ENCODE measurements at places on chromosomes 2 and 18.
A peak's percentile ranks its signal among the peaks of the same experiment; 100 is the strongest.

- H3K27ac ChIP-seq: no peak overlapping the region
- H3K27me3 ChIP-seq: peaks cover 5% of the 10 kb centered on the region
- DNase-seq: no peak
- peaks cover 4% of the 10 kb centered on the region for H3K4me1 ChIP-seq
- H3K36me3 ChIP-seq: no peaks in the 10 kb centered on the region
Measured at GRCh38 chr18:55419947-55420664, 167.9 kb downstream of the TCF4 start.

- H3K4me1 ChIP-seq: no peaks in the 10 kb centered on the region
- H3K4me3 ChIP-seq: no peak overlapping the region
- no peak overlapping the region for H3K27ac ChIP-seq
- no peaks in the 10 kb centered on the region for H3K27me3 ChIP-seq
Measured at GRCh38 chr2:32617599-32618189, 10.2 kb upstream of the TTC27 start.

DNA sequence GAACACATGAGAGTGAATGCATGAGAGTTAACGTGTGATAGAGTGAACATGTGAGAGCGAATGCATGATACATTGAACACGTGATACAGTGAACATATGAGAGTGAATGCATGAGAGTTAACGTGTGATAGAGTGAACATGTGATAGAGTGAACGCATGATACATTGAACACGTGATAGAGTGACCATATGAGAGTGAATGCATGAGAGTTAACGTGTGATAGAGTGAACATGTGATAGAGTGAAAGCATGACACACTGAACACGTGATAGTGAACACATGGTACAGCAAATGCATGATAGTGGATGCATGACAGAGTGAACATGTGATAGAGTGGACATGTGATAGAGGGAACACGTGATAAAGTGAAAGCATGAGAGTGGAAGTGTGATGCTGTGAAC is 517.9 kb downstream of the EIPR1 start:
- no peak overlapping the region for H3K4me3 ChIP-seq
- H3K36me3 ChIP-seq: no peaks in the 10 kb centered on the region
- DNase-seq: no peak
- no peaks in the 10 kb centered on the region for H3K4me1 ChIP-seq

- no peaks in the 10 kb centered on the region for H3K27me3 ChIP-seq
- peak; percentile 60 for DNase-seq
- peak overlapping the region; percentile 70 for H3K27ac ChIP-seq
- peak overlapping the region; percentile 13 for H3K4me3 ChIP-seq
- no peaks in the 10 kb centered on the region for H3K36me3 ChIP-seq
Measured at GRCh38 chr2:43169987-43170386, 56.4 kb downstream of the ZFP36L2 start.

DNA sequence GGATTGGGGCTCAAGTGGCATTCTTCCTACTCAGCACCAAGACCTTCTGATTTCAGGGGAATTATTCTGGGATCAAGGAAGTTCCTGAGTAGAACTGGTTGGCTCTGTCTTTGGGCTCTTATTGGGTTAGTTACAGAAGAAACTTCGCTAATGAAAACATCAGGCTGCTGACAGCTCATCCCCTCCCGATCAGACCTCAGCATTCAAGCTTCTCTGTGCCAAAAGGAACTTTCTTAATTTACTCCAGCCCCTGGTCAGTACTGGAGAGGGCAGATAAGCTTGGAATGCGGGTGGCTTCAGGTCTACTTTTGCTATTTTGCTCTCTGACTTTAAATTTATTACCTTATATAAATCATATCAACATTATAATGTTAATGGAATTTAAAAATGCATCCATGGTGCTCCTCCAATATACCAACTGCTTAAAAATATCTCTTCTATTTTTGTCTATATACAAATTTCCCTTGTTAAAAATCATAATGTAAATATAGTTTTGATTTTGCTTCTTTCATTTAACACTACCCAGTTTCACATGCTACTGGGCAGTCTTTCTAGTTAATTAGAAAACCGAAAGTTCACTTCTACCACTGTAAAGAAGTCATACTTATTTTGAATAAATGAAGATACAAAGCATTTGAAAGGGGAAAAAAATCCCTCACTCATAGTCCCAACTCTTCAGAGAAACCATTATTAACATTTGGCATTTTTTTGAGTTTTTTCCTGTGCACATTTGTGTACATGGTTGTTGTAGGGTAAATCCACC is 34.4 kb downstream of the PCARE start:
- no peak overlapping the region for H3K4me3 ChIP-seq
- H3K27me3 ChIP-seq: no peaks in the 10 kb centered on the region
- H3K4me1 ChIP-seq: peaks cover 2% of the 10 kb centered on the region
- H3K27ac ChIP-seq: no peak overlapping the region
- no peak for DNase-seq
- H3K36me3 ChIP-seq: no peaks in the 10 kb centered on the region

GRCh38 chr2:145230546-145230945 is 710.6 kb upstream of the ZEB2 start:
- H3K36me3 ChIP-seq: no peaks in the 10 kb centered on the region
- no peak overlapping the region for H3K27ac ChIP-seq
- H3K4me1 ChIP-seq: no peaks in the 10 kb centered on the region
- H3K4me3 ChIP-seq: no peak overlapping the region
- no peak for DNase-seq

- H3K4me1 ChIP-seq: peaks cover 2% of the 10 kb centered on the region
- H3K27ac ChIP-seq: no peak overlapping the region
- peaks cover 34% of the 10 kb centered on the region for H3K36me3 ChIP-seq
- no peak for DNase-seq
- no peaks in the 10 kb centered on the region for H3K27me3 ChIP-seq
- no peak overlapping the region for H3K4me3 ChIP-seq
Measured at GRCh38 chr2:219611866-219612576, 14.4 kb downstream of the STK11IP start.

DNA sequence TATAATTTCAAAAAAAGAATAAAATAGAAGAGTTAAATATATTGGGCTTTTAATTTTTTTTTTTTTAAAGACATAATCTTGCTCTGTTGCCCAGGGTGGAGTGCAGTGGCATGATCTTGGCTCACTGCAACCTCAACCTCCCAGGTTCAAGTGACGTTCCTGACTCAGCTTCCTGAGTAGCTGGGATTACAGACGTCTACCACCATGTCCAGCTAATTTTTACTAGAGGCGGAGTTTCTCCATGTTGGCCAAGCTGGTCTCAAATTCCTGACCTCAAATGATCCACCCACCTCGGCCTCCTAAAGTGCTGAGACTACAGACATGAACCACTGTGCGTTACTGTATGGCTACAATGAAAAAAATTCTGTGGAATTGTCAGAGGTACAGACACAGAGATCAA is 98.1 kb upstream of the RGPD4 start:
- no peaks in the 10 kb centered on the region for H3K27me3 ChIP-seq
- DNase-seq: no peak
- no peaks in the 10 kb centered on the region for H3K4me1 ChIP-seq
- H3K27ac ChIP-seq: no peak overlapping the region
- no peaks in the 10 kb centered on the region for H3K36me3 ChIP-seq

DNA sequence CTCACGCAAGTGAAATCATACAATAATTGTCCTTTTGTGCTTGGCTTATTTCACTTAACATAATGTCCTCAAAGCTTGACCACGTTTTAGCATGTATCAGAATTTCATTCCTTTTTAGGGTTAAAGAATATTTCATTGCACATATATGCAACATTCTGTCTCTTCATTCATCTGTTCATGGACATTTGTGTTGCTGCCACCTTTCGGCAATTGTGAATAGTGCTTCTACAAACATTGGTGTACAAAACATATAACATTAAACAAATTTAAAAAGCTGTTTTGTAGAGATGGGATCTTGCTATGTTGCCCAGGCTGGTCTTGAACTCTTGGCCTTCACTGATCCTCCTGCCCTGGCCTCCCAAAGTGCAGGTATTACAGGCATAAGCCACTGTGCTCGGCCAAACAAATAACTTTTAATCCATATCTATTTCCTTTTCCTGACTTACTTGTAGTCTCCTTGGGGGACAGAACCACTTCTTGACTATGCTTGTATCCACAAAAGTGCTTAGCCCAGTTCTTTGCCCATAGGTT is 209.3 kb downstream of the SLC4A3 start:
- no peak overlapping the region for H3K4me3 ChIP-seq
- H3K36me3 ChIP-seq: no peaks in the 10 kb centered on the region
- H3K4me1 ChIP-seq: no peaks in the 10 kb centered on the region
- H3K27me3 ChIP-seq: no peaks in the 10 kb centered on the region
- no peak overlapping the region for H3K27ac ChIP-seq
- no peak for DNase-seq

- peak overlapping the region; percentile 28 for H3K27ac ChIP-seq
- DNase-seq: no peak
- peak overlapping the region; percentile 11 for H3K4me3 ChIP-seq
Measured at GRCh38 chr2:25249785-25250184, 81.4 kb upstream of the POMC start.

GRCh38 chr2:197140045-197140444 is 170.5 kb downstream of the ANKRD44 start:
- H3K27me3 ChIP-seq: no peaks in the 10 kb centered on the region
- H3K36me3 ChIP-seq: peaks cover 67% of the 10 kb centered on the region
- no peak overlapping the region for H3K4me3 ChIP-seq
- peak overlapping the region; percentile 34 for H3K27ac ChIP-seq

DNA sequence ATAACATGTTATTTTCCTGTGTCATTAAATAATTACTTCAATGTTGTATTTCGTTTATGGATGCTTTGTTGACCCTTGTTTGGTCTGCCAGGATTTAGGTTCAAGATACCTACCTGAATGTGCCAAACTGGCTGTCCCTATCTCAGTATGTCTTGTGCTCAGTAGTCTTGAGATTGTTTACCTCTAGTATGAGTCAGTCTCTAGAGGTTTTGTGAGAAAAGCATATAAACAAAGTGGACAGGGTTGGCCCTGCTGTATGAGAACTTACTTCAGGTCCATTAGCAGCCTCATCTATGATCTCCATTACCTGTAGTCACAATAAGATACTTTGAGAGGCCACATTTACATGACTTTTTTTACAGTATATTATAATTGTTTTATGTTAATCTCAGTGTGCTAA is 17.8 kb downstream of the DDX18 start:
- peaks cover 65% of the 10 kb centered on the region for H3K36me3 ChIP-seq
- peaks cover 2% of the 10 kb centered on the region for H3K4me1 ChIP-seq
- H3K27me3 ChIP-seq: no peaks in the 10 kb centered on the region

- no peak for DNase-seq
- peaks cover 6% of the 10 kb centered on the region for H3K4me1 ChIP-seq
- H3K4me3 ChIP-seq: no peak overlapping the region
- H3K27me3 ChIP-seq: no peaks in the 10 kb centered on the region
- H3K27ac ChIP-seq: no peak overlapping the region
Measured at GRCh38 chr2:24909555-24910177, 10.4 kb downstream of the ADCY3 start.

All from activated T-helper 2 cell treated with anti-CD3 and anti-CD28 coated beads, Interferon-gamma antibody, Interleukin-2, Interleukin-4, amounts not matched to agents 10 μg/mL and 5 μg/mL and 100 μg/mL, durations not matched to agents 14 hours and 24 hours and 36 hours (primary cell).